ENCODE measurements at places on chromosomes 12 and 14. TPM values are rescaled to one million over a fixed set of nuclear protein-coding genes. Genes with fewer than 3 reads are reported as not detected.

DNA sequence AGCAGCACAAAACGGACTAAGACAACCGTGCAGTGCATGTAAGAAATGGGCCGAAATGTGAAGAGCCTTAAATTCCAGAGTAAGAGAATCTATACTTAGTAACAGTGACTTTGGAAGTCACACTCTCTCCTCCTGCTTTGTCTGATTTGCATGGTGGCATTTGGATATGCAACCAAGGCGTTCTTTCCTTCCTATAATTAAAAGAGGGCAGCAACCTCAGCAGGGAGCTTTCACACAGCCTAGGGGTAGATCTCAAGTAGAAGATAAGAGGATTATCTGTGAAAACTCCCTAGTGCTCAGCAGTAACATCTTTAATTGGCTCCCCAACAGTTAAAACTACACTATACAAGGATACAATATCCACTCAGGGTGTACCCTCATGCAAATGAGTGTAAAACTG lies 16.5 kb downstream of the GMFB start:
- no peak for ATAC-seq

DNA sequence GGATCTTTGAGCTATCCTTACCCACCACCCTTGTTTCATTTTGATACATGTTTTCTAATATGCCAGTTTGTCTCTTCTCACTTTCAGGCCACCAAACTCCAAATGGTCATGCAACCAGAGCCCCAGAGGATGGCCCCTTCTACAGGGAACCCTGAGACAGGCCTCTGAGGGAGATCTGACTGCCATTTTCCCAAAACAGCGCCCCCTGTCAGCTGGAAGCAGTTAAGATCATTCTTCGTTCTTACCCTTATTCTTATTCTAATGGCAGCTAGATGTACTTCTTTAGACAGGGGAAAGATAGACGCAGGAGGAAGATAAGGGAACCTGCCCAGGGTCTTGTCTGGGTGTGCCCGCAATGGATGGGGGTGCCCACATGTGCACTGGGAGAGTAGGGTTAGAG lies 38.4 kb downstream of the C12orf56 start:
- ATAC-seq: no peak

GRCh38 chr12:132407451-132407961 lies 78.1 kb upstream of the GALNT9 start:
- ATAC-seq: no peak

DNA sequence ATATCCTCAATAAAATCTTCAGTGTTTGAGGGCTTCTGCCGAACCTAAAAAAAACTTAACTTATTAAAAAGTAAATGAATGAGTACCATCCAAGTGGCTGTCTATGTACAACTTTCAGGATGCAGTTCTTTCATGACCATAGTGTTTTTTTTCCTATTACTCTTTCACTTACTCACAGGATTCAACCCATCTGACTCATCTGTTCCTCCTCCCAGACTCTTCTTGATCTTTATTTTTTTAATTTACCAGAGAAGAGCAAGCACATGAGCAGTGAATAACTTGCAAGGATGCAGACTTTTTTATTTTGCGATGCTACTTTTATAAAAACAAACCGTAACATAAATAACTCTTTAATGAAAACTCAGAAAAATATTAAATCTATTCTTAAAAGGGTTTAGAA lies 24.5 kb downstream of the RECQL start:
- no peak for ATAC-seq

Gene APOLD1
- total RNA-seq: 3.1 TPM

Gene ERP27
- 4.5 TPM for total RNA-seq

Gene LRP6
- total RNA-seq: 12.9 TPM

Gene HOXC12
- total RNA-seq: not detected

Gene COX8C
- not detected for total RNA-seq

Gene TTC7B
- 9.9 TPM for total RNA-seq
